ENCODE measurements at places on chromosomes 2 and 18.
A peak's percentile ranks its signal among the peaks of the same experiment; 100 is the strongest.

GRCh38 chr18:79102886-79103285, 33.7 kb downstream of the ATP9B start:
- no peak for DNase-seq

DNA sequence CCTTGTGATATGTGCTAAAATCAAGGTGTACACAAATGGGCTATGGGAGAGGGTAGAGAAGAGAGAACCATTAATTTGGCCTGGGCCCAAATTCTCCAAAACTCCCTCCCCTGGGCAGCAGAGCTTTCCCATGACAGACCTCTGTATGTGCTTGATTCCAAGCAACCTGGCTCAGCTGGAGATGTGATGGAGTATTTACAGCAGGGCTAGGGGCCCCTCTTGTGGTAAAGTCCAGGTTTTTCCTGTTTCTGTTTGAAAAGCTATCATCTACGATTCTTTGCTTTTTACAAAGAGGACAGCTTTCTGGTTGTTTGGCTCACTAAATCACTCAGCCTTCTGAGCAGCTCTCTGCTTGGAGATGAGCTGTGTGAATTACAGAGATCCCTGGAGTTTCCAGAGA, 40.3 kb downstream of the KCNS3 start:
- DNase-seq: no peak

- DNase-seq: no peak
Observed at GRCh38 chr2:190481339-190481738, 53.2 kb downstream of the NEMP2 start.

DNA sequence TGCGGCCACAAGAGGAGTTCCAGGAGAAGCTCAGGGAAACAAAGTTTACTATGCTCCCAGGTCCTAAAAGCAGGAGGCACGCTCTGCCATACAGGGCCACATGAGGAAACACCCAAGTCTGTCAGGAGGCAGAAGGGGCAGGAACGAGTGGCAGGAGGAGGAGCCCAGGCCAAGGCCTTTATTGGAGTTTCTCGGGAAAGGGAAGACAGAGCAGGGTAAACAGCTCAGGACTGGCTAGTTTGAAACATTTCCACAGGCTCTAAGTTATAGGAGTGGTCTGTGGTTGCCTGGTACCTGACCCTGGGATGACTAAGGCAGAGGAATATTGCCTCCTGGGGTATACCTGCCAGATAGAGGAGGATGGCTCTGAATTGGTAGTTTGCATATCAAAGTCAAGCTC, 3.7 kb upstream of the ZNF638 start:
- DNase-seq: no peak

GRCh38 chr2:29450596-29451222, 335.5 kb downstream of the CLIP4 start:
- no peak for DNase-seq

DNA sequence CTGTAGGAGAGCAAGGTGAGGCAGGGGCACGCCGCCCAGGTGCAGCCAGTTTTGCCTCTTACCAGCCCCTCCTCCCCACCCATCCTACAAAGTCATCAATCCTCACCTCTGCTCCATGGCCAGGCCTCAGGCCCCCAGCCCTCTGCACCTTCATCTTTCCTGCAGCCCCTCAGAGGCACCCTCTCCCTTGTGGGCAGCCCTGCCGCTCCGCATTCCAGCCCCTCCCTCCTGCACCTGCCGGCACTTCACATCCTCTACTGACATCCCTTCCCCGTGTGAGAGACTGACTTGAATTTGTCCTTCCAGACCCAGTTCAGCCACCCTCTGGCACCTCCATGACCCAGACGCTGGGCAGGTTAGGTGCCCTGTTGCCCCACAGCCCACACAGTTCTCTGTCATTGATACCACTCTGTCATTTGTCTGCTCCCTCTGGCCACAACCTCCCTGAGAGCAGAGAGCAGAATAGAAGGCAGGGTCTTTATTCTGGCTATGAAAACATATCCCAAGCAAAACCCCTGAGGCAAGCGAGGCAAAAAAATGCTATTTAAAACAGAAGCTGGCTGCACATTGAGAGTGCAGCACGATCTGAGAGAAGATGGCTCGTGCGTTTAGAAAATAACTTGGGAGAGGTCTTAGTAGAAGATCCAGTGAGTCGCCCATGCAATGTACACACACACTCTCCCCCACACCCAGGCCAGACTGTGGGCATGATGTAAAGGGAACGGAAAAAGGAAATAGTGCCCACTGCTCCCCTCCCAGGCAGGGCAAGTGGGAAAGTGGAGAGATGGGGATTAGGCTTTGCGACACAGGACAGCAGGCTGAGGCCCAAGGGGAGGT, 25.9 kb downstream of the SDC1 start:
- no peak for DNase-seq

DNA sequence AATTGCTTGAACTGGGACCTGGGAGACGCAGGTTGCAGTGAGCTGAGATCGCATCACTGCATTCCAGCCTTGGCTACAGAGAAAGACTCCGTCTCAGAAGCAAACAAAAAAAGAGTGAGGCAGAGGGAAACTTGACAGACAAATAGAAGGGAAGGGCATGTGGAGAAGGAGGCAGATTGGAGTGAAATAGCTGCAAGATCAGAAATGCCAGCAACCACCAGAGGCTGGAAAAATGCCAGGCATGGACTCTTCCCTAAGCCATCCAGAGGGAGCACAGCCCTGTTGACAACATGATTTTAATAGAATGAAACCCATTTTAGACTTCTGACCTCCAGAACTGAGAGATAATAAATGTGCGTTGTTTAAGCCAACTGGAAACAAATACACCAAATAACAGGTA, 447.2 kb upstream of the SPHKAP start:
- no peak for DNase-seq

DNA sequence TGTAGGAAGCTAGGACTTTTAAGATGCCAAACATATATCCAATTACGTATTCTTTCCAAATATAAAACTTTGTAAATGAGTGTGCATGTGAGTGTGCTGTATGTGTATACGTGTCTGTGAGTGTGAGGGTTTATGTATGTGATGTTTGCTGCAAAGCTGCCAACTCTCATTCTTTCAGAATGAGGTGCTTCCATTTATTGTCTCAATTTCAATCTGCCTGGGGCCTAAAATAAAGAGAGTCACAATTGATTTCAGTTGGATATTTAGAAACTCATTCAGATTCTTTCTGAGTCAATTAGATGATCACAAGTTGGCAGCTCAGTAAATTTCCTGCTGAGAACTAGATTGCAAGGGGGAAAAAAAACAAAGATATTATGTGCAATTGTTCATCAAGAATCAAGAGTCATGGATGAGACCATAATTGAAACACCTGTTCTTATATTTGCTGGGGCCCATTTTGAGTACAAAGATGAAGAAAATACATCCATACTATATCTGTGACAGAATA, 621.2 kb upstream of the ACVR2A start:
- no peak for DNase-seq

GRCh38 chr2:12300927-12301326, 415.8 kb upstream of the TRIB2 start:
- peak; percentile 33 for DNase-seq

Measured in endothelial cell of umbilical vein (primary cell).